ENCODE measurements at places on chromosomes 6 and 20.

GRCh38 chr6:40039042-40039441, 104.8 kb upstream of the MOCS1 start:
- DNase-seq: no peak

DNA sequence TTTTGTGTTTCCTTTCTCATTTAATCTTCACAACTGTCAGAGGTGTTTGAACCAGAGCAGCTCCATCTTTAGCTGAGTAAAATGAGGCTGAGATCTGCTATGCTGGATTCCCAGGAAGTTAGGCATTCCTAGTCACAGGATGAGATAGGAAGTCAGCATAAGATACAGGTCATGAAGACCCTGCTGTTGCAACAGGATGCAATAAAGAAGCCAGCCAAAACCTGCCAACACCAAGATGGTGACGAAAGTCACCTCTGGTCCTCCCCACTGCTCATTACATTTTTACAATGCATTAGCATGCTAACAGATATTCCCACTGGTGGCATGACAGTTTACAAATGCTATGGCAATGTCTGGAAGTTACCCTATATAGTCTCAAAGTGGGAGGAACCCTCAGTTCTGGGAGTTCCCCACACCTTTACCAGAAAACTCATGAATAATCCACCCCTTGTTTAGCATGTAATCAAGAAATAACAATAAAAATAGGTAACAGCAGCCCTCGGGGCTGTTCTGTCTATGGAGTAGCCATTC, 262.2 kb upstream of the FERMT1 start:
- DNase-seq: no peak

DNA sequence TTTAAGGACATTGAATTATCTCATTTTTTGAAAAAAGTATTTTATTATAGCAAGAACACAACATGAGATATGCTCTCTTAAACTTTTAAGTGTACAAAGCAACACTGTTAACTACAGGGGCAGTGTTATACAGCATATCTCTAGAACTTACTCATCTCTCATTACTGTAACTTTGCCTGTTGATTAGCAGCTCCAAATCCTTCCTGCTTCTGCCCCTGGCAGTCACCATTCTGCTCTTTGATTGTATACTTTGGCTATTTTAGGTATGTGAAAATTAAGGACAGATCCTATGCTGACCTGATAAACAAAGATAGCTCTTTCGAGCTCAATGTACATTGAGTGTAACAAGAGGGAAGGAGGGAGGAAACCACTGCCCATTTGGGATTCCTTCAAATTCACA, 1349.8 kb upstream of the GJE1 start:
- DNase-seq: no peak

GRCh38 chr20:1927217-1927616, 32.0 kb downstream of the SIRPA start:
- no peak for DNase-seq

DNA sequence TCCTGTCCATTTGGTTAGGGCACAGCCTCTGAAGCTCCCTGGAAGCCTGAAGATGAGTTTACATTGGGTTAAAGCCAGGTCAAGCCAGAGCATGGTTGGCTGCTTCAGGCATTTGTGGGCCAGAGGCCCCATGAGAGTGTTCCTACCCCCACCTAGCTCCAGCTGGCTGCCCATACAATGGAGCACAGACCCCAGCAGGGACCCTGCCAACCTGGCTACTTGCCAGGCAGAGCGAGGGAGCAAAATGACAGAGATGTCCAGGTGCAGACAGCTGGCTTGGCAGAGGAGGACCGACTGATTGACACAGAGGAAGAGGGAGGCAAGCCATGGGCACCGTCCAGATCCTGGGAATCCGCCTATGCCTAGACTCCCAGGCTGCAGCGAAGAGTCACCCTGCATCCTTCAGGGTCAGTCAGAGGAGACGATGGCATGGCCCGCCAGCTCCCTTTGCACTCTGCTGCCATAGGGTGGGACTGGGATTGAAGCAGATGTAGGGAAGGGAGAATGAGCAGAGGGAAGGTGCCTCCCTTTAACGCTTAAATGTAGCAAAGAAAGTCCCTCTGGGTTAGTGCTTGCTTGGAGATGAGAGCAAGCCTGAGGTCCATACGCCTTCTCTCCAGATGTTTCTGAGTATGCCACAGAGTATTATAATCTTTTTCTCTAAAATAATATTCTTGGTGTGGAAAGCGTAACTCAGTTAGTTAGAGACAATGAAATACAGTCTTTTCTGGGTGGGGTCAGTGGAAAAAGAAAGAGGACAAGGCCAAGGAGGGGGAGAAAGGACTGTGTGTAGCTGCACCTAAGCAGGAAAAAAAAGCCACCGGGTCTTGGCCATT, 77.6 kb upstream of the FYN start:
- DNase-seq: no peak

- no peak for DNase-seq
Measured at GRCh38 chr6:142002825-142003405, 129.8 kb upstream of the GJE1 start.

- no peak for DNase-seq
Measured at GRCh38 chr6:52509281-52510212, 67.3 kb downstream of the TRAM2 start.

- no peak for DNase-seq
Measured at GRCh38 chr6:35302604-35303241, 5.1 kb downstream of the DEF6 start.

GRCh38 chr6:139439349-139439748, 64.9 kb upstream of the CITED2 start:
- DNase-seq: no peak

DNA sequence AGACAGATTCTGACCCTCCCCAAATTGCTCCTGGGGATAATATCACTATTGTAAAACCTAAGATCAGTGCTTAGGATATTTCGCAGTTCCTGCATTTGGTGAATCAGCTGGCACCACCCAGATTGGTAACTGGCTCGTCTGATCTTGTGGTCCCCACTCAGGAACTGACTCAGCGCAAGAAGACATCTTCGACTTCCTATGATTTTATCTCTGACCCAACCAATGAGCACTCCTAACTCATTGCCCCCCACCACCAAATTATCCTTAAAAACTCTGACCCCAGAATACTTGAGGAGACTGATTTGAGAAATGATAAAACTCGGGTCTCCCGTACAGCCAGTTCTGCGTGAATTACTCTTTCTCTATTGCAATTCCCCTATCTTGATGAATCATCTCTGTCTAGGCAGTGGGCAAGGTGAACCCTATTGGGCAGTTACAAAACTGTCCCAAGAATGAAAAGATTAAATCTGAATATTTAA, 55.7 kb upstream of the PRND start:
- DNase-seq: no peak

DNA sequence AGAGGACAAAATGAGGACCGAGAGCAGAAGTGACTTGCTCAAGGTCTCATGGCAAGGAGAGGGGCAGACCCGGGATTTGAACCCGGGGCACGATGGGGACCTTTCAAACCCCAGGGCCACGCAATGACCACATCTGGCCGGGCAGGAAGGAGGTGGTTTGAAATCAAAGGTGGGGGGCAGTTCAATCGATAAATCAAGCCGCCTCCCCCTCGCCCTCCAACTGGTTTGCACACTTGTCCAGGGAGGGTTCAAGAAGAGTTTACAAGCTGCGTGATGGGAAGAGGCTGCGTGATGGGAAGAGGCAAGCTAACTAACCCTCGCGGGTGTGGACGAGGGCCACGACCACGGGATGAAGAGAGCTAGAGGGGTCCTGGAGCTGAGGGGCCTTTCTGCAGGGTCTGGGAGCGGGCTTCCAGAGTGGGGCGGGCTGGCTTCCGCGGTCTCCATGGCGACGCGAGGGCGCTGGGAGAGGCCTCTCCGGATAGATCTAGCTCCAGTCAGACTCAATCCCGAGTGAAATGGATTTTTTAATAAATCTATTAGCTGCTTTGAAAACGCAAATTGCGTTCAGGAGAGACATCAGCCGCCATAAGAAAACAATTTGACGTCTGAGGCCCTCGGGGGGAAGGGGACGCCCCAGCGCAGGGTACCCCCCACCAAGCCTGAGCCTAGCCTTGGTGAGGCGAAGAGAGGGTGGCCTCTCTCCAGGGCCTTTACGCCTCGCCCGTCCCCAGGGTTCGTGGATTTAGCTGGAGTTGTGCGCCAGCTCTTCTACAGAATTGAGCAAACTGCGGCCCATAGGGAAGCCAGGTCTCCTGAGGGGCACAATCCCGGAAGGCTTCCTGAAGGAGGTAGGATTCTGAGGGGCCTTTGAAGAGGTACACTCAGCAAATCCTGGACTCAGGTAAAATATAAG, 143.9 kb downstream of the GRM4 start:
- DNase-seq: no peak

DNA sequence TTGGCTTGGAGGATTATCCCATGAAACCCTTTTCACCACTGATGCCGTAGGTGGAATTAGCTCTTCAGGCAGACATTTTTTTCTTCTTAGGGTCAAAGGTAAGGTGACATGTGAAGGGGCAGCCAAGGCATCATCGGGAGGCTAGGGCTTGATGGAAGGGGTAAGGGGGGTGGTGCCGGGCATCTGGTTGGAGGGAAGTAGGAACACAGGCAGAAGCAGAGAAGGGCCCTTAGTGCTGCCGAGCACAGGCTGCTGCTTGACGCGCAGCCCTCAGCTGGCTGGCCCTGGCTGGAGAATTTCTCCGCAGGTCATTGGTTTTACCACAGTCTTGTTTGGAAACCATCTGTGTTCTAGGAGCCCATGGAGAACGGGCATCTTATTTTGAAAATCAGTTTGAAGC, 54.7 kb downstream of the TRAF3IP2 start:
- no peak for DNase-seq

DNA sequence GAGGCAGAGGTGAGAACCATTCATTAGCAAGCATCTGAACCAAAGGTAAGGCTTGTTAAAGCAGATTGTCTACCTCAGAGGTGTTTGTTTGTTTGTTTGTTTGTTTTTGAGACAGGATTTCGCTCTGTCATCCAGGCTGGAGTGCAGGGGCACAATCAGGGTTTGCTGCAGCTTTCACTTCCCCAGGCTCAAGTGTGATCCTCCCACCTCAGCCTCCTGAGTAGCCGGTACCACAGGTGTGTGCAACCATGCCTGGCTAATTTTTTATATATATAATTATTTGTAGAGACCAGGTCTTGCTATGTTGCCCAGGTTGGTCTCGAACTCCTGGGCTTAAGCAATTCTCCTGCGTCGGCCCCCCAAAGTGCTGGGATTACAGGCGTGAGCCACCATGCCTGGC, 17.2 kb downstream of the CYP39A1 start:
- no peak for DNase-seq

GRCh38 chr6:125155344-125155743, 1.8 kb downstream of the TPD52L1 start:
- DNase-seq: no peak

GRCh38 chr20:49656304-49656703, 57.4 kb downstream of the B4GALT5 start:
- no peak for DNase-seq

DNA sequence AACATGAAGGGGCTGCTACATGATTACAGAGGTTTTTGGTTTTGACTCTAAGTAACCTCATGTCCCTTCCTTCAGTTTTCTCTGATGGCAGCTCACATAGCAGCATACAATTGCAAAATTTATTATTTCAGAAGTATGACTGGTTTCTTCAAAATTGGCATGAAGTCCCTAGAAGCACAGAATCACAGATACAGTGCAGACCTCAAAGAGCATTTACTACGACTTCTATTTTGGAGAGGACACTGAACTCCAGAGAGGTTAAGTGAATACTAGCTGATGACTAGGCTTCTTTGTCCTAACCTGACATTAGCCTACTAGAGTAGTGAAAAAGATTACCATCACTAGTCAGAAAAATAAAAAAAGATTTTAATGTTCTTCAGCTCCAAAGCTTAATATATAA, 664.3 kb downstream of the RFPL4B start:
- DNase-seq: no peak

GRCh38 chr6:46135176-46135575, 5.4 kb downstream of the ENPP4 start:
- DNase-seq: no peak

- DNase-seq: no peak
Measured at GRCh38 chr6:12103158-12103557, 91.0 kb downstream of the HIVEP1 start.

- DNase-seq: no peak
Measured at GRCh38 chr6:19736066-19736465, 101.1 kb upstream of the ID4 start.

GRCh38 chr6:38450717-38451116, 189.0 kb downstream of the BTBD9 start:
- DNase-seq: no peak

Data from vagina (tissue), 2 donors.